ENCODE measurements at places on chromosomes 7 and 10. TPM values are rescaled to one million over a fixed set of nuclear protein-coding genes. Genes with fewer than 3 reads are reported as not detected.

The DPYSL4 gene
- polyA plus RNA-seq: 22.0 TPM

The SMKR1 gene
- 4.9 TPM for polyA plus RNA-seq

DNA sequence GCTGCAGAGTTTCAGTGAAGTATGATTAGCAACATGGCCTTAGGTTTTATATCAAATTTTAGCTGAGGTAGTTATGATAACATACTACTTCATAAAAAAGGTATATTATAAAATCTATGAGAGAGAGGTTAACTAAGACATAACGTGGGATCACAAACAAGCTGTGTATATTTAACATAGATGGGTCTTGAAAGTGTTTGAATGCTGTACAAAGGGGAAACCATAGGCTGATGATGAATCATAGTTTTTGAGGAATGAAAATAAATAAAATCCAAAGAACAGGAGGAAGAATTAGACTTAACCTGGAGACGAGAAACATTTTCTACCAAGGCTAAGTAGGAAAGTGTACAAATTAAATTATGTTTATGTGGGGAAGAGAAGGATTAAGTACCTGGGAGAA, 119.0 kb downstream of the GNAI1 start:
- DNase-seq: no peak

- DNase-seq: no peak
These were observed 26.8 kb downstream of the FRMPD2 start for GRCh38 chr10:48247680-48248079.

- no peak for DNase-seq
These were observed 92.4 kb downstream of the TMEM106B start for GRCh38 chr7:12303495-12303894.

The DEPP1 gene
- polyA plus RNA-seq: 12.4 TPM

- DNase-seq: no peak
These were observed 38.5 kb downstream of the FAM149B1 start for GRCh38 chr10:73206385-73206784.

Measured in left renal cortex interstitium (tissue), 4 donors.